Activated T-cell treated with anti-CD3 and anti-CD28 coated beads, Interleukin-2, amount 50 U/mL, for 48 hours (primary cell): ENCODE measurements at places on chromosomes 3 and 15.

DNA sequence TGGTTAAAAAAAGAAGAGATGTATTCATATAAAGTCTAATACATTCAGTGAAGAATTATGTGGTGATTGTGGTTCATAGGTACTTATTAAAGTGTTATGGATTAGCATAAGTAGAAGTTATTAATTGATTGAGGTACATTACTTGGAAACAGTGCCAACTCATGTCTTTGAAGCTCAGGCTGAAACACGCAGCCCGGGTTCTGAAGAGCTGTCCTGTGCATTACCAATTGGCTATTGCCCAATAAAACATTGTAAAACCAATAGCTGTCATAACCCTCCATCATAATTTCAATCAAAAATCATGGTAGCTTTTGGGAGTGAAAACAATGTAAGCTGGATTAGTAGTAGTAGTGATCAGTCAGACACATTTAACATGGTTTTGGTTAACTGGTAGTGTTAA lies 560.1 kb downstream of the MCTP2 start:
- no peak for DNase-seq

DNA sequence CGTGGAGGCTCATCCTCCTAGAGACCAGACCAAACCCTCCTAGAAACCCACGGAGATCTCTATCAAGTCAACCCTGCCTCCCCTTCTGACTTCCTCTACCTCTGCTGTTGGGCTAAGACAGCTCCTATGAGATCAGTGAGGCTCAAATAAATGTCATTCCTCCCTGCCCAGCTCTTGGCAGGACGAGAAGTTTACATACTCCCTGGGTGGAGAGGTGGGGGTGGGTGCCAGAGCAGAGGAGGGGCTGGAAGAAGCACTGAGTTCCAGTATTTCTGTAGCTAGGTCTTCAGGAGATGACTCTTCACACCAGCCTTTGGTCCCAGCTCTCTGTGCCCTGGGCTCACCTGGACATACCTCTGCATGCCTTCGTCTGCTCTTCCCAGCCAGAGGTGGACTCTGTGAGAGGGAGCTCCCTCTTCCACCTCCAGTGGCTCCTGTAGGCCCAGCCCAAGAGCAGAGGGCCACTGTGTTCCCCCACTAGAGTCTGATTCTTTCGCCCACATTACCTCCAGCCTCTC lies 42.4 kb upstream of the TLE3 start:
- DNase-seq, result no peak

DNA sequence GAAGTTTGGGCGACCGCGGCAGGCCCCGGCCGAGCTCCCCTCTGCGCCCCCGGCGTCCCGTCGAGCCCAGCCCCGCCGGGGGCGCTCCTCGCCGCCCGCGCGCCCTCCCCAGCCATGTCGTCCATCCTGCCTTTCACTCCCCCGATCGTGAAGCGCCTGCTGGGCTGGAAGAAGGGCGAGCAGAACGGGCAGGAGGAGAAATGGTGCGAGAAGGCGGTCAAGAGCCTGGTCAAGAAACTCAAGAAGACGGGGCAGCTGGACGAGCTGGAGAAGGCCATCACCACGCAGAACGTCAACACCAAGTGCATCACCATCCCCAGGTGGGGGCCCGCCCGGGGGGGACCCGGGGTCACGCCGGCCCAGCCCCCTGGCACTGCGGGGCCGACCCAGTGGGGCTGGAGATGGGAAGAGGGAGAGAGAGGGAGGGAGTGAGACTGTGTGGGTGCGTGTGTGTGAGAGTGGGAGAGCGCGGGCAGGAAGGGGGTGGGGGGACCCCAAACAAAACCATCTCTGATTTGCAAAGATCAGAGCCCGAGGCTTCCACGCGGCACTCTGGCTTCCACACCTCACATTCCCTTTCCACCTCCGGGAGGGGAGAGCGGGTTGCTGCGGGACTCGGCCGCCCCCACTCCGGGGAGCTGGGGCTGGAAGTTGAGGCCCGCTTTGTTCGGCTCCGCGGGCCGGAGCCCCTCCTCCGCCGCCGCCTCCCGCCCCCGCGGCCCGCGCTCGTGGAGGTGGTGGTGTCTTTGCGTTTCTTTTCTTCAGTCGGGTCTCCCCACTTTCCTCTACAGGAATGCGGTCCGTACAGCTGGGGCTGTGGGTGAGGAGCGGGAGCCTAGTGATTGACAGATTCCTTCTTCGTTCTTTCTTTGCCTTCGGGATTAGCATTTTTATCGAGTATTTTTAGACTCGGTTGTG lies 898 bp downstream of the SMAD3 start:
- peak; percentile 63 for DNase-seq

- no peak for DNase-seq
Observed at GRCh38 chr3:127053026-127053425, 70.1 kb downstream of the PLXNA1 start.

DNA sequence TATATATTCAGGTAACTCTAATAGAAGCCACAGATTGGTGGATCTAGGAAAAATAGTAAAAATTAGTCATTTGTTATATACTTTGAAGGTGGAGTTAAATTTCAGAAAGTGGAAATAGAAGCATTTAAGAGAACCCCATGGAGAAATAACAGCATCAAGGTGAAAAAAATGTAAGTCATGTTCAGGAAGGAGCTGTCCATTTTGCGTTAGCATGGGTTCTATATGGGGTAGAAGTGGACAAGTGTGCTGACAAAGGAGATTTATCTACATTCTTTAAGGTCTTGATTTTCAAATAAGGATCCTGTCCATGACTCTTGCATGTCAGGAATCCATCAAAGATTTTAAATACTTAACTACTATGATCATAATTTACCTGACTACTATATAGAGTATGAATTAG lies 50.2 kb upstream of the ROBO1 start:
- no peak for DNase-seq

GRCh38 chr15:74542166-74543042 lies 1.4 kb downstream of the ARID3B start:
- no peak for DNase-seq

- DNase-seq, result no peak
Observed at GRCh38 chr15:52196891-52197290, 5.7 kb upstream of the GNB5 start.

GRCh38 chr3:34019158-34019557 lies 220.7 kb downstream of the PDCD6IP start:
- no peak for DNase-seq

GRCh38 chr3:129469026-129469425 lies 29.0 kb downstream of the IFT122 start:
- DNase-seq, result no peak

GRCh38 chr3:9951962-9952805 lies at the start of gene PRRT3:
Gene PRRT3, minus strand, starts transcription at chr3:9952408. Its CDS starts 2,293 bp downstream, at chr3:9950115.
- peak; percentile 75 for DNase-seq

DNA sequence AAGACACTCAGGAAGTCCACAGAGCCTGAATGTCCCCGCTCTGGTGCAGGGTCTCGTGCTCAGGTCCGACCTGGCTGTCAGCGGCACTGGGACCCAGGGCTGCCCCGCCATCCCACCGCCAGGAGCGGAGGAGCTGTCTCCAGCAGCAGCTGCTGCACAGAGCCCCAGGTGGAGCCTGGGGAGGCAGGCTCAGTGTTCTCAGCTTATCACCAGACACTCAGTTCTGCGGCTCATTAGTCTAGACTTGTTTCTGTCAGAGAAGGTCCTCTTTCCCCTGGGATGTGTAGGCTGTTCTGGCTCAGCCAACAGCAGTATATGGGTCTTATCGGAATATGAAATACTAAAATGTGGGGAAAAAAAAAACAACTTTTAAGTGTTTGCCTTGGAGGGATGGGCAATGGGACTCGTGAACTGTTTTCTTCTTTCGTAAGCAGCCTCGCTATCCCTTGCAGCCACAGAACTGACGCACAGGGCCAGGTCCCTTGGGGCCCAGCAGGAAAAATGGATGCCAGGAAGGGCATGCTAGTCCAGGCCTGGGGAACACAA lies 75.9 kb downstream of the KLF13 start:
- DNase-seq, result no peak

DNA sequence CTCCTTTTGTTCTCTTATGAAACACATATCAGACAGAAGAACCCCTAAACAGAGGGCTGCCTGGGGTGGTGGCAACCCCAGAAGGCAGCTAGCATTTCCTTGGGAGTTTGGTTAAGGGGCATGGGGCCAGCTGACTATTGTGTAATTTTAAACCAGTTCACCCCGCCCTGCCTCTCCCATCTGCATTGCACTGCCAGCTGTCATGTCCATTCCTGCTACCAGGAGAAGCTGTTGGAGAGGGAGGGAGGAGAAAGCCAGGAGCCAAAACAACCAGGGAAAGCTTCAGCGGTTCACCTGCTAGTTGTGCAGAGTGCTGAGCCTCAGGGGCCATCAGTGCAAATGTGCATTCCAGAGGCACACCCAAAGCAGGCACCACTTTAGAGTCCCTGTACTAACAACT lies 47.6 kb upstream of the ATP1B3 start:
- DNase-seq, result no peak

GRCh38 chr3:57953576-57953975 lies 54.6 kb upstream of the FLNB start:
- DNase-seq, result no peak

GRCh38 chr3:135460273-135460672 lies 505.3 kb upstream of the PPP2R3A start:
- no peak for DNase-seq

- DNase-seq, result no peak
Observed at GRCh38 chr15:57283774-57284503, 92.4 kb upstream of the CGNL1 start.

DNA sequence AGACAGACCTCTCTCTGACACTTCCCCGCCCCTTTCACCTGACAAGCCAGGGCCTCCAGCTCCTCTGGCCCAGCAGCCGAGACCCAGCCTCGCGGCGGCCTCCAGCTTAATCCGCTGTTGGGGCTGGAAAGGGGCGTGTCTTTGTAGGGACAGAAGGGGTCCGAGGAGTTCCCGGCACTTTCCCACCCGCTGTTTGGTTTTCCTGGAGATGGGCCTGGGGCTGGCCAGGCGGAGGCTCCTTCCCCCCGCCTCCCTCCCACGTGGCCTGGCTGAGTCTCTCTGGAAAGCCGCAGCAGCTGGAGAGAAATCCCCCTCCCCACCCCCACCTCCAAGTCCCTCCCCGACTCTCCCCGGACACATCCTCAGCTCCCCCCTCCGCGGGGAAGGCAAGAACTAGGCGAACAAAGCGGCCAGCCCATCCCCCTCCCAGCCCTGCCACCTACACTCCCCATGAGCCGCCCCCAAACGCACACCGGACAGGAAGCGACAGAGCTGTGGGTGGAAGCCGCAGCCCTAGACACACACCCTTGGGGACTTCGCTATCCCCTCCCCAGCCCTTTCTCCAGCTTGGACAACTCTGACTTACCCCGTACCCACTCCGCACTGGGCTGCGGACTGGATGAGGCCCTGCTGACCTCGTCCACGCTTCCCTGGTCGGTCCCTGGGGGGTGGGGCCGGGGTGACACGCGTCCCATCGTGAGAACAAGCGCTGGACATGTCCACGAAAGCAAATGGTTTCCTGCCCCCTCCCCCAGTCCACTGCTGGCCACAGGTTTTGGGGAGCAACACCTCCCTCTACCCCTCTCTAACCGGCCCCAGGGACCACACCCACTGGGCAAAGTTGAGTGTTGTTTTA lies 1.2 kb downstream of the IGDCC4 start:
- no peak for DNase-seq

GRCh38 chr15:89628301-89628700 lies 27.0 kb downstream of the KIF7 start:
- peak; percentile 8 for DNase-seq

- DNase-seq, result no peak
Observed at GRCh38 chr15:58492661-58493397, 61.0 kb downstream of the LIPC start.

GRCh38 chr3:143754090-143754489 lies 94.2 kb downstream of the SLC9A9 start:
- no peak for DNase-seq

DNA sequence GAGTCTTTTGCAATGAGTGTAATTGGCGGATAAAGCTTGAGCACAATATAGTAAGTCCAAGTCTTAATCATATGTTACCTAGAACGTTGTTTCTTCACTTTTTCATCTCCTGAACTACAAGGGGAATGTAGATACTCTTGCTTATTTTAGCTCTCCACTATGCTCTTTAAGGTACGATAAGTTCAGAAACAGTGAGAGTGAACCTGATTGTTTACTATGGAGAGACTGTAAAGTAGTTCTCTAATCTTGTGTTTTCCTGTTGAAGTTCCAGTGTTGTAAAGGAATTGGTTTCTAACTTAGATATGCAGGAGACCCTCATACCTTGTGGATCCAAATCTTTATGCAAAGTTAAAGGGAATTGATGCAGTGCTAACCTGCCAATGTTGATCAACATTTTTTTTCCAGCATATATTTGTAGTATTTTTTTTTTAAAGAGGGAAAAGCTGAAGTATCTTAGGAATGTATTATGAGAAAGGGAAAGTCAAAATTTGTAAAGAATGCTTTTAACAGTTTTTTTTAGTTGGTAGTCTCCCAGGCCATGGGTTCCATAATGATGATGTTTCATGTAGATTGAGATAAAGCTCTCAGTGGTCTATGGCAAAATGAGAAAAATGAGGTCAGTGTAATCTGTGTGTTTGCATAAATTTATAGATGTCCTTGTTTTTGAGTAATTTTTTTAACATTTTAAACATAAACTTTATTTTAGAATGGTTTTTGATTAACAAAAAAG lies 14.9 kb downstream of the ATP11B start:
- no peak for DNase-seq

- DNase-seq, result no peak
Observed at GRCh38 chr3:146796078-146796477, 190.9 kb upstream of the PLSCR5 start.

- no peak for DNase-seq
Observed at GRCh38 chr3:38367779-38368178, 21.2 kb downstream of the XYLB start.

DNA sequence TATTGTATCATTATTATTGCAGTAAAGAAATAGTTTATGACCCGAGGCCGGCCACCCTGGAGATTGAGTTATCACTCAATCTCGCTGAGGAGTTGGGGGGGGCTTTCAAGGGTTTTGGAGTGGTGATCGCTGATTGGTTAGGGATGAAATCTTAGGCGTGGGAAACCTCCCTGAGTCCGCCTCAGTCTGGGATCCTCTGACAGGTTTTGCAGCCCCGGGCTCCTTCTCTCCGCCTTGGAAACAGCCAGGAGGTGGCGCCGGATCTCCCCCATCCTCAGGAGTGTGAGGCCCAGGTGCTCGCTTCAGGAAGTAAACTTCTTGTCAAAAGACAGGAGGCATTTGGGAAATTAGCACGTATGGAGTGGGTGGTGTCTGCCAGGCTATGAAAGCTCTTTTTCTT lies 41.1 kb upstream of the SEC61A1 start:
- peak; percentile 32 for DNase-seq

GRCh38 chr15:43150191-43150929 lies 17.0 kb downstream of the TMEM62 start:
- DNase-seq, result no peak

- DNase-seq, result no peak
Observed at GRCh38 chr3:104825116-104825515, 541.6 kb upstream of the ALCAM start.

GRCh38 chr3:19898721-19899120 lies 35.3 kb downstream of the EFHB start:
- no peak for DNase-seq

DNA sequence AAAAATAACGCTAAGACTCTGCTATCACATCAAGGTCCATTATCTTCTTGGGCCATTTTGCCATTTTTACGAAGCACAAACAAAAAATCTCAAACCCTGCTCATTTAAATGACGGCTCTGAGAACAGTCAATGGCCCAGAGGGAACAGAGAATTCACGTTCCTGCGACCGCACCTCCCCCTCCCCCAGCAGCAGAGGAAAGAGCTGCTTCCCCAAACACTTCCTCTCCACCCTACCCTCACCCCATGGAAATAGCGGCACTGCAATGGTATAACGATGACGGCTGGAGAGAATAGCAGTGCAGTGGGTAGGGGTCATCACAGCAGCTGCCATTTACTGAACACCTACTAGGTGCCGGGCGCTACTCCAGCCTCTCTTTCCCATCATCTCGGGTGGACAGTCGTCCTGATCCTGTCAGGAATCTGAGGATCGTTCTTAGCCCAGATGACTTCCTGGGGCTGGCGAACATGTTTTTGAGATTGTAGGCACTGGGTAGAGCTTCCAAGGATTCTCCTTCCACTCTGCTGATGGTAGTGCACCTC lies 113.3 kb downstream of the IQSEC1 start:
- DNase-seq, result no peak
